ENCODE measurements at places on chromosomes 16 and 17.

- DNase-seq = no peak
Measured at GRCh38 chr16:11047939-11048800, 103.8 kb downstream of the CLEC16A start.

DNA sequence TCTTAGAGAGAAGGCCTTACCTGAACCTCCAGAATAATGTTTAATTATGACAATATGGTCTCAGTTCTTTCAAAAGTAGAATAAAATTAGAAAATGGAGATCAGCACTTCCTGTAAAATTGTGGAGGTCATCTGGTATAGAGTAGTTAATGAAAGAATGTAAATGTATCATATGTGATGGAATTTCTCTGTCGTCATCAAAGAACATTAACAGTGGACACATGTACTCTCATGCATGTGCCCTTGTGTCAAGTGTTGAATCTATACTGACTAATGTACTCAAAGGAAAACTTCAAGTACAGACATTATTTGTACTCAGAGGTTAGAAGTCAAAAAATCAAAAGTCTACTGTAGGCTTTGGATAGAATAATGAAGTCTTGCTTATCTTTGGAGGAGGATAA lies 129.2 kb upstream of the MYOCD start:
- DNase-seq = no peak

DNA sequence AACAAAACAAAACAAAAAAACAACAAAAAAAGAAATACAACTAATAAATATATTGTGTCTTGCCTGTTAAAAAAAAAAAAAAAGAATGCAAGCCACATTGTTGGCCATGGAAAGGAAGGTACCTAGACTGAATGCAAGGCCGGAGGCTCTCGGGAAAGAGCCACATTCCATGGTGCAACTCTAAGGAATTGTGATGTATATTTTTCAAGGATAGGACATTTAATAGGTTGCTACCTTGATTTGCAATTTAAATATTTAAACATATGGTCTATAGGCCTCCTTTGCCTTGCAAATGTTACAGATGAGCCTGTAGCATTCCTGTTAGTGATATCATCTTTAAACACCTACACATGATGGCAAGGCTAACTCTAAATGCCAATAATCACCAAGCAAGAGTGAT lies 650.9 kb downstream of the TOX3 start:
- no peak for DNase-seq

- peak; percentile 79 for DNase-seq
Measured at GRCh38 chr16:9159839-9160550, 68.6 kb downstream of the HAPSTR1 start.

- peak; percentile 9 for DNase-seq
Measured at GRCh38 chr17:27471321-27472269, 15.3 kb downstream of the KSR1 start.
